ENCODE measurements at places on chromosomes 1 and 21. TPM values are rescaled to one million over a fixed set of nuclear protein-coding genes. Genes with fewer than 3 reads are reported as not detected.

Gene BLACAT1
- polyA plus RNA-seq: 3.6 TPM

Gene FAAH
- polyA plus RNA-seq: 21.4 TPM

Gene FOXD2
- 6.1 TPM for polyA plus RNA-seq

Gene KCNJ9
- polyA plus RNA-seq: 0.12 TPM

Gene KCNE2
- polyA plus RNA-seq: 1.8 TPM

Gene C4BPA
- 0.52 TPM for polyA plus RNA-seq

Gene THEM5
- 0.52 TPM for polyA plus RNA-seq

Gene RIMKLA
- 0.65 TPM for polyA plus RNA-seq

Gene KCNJ15
- 269 TPM for polyA plus RNA-seq

Gene WNT2B
- polyA plus RNA-seq: 4.5 TPM

Gene TENT5C
- 2.9 TPM for polyA plus RNA-seq

Gene ETV3L
- polyA plus RNA-seq: not detected

Gene ERICH3
- polyA plus RNA-seq: 0.78 TPM

Gene ID3
- 264 TPM for polyA plus RNA-seq

Gene PROK1
- 0.17 TPM for polyA plus RNA-seq

Gene PLA2G2A
- 0.18 TPM for polyA plus RNA-seq

Gene EFNA4
- polyA plus RNA-seq: 20.2 TPM

Gene FCGR3A
- 1.1 TPM for polyA plus RNA-seq

Gene PRXL2B
- 35.4 TPM for polyA plus RNA-seq

Gene CHODL
- 51.1 TPM for polyA plus RNA-seq

Gene PLA2G5
- polyA plus RNA-seq: not detected

Gene SLC22A15
- polyA plus RNA-seq: 7.1 TPM

Gene IGFN1
- polyA plus RNA-seq: 0.91 TPM

Gene NBPF1
- polyA plus RNA-seq: 88.9 TPM

Gene DNASE2B
- polyA plus RNA-seq: 0.20 TPM

Gene LCE7A
- polyA plus RNA-seq: not detected

Gene TMOD4
- polyA plus RNA-seq: 1.7 TPM

Gene NBL1
- 16.5 TPM for polyA plus RNA-seq

Gene DENND2D
- polyA plus RNA-seq: 18.9 TPM

Gene SPRR1A
- polyA plus RNA-seq: not detected

Gene TAL1
- 4.4 TPM for polyA plus RNA-seq

Gene GLIS1
- polyA plus RNA-seq: 2.5 TPM

Gene CELA3B
- 0.38 TPM for polyA plus RNA-seq

Gene LIN28A
- 0.15 TPM for polyA plus RNA-seq

Gene RUNX1
- polyA plus RNA-seq: 3.0 TPM
